CD14-positive monocyte (primary cell): ENCODE measurements at places on chromosomes 7 and 10. TPM values are rescaled to one million over a fixed set of nuclear protein-coding genes. Genes with fewer than 3 reads are reported as not detected.

DNA sequence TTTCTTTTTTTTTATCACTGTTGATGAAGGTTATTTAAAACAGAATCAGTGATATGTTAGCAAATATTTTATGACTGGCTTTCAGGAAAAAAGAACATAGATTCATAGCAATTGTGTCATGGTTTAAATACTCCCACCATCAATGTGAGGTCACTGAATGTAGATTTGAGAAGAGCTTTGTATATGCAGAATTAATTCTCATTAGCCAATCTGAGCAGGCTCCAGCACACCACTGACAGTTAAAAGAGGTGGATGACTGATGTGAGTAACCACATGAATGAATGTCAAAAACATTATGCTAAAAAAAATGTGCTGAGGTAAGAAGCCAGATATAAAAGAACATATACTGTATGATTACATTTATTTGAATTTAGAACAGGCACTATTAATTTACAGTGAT lies 174.8 kb upstream of the KAT6B start:
- DNase-seq: no peak

GRCh38 chr7:111333010-111333409 lies 229.3 kb downstream of the IMMP2L start:
- no peak for DNase-seq

Gene KLHDC10
- polyA plus RNA-seq: 1.1 TPM

DNA sequence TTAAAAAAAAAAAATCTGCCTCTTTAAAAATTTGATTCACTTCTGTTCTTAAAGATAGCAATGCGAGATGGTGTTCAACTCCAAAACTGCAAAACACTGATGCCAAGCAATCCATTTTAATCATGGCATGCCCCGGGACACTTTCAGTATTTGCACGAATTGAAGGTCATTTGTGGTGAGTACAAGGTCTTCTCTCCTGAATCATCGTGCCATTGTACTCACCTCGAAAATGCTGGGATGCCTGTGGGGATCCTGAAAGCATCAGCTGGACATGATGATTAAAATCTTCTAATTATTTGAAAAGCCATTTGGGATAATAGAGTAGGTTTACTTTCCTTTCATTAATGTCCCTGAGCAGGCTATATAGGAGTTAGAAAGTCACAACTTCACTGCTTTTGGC lies 125.1 kb upstream of the NRP1 start:
- no peak for DNase-seq

GRCh38 chr10:48835781-48836180 lies 103.9 kb downstream of the LRRC18 start:
- DNase-seq: no peak

DNA sequence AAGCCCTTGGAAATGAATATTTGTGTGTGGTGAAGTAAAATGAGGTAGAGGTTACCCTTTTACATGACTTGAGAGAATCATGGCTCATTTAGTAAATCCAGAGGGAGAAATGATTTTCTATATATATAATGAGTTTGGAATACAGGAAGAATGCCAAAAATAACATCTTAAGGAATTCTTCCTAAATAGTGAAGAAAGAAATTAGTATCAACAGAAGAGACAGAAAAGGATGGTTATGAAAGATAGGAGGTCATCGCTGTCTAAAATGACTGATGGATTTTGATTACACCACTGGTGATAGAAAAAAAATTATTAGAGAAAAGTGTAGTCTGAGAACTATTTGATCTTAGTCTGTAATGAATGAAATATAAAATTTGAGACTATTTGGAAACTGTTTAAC lies 283.0 kb downstream of the ADK start:
- DNase-seq: no peak
